ENCODE measurements at places on chromosomes 16 and 17.

DNA sequence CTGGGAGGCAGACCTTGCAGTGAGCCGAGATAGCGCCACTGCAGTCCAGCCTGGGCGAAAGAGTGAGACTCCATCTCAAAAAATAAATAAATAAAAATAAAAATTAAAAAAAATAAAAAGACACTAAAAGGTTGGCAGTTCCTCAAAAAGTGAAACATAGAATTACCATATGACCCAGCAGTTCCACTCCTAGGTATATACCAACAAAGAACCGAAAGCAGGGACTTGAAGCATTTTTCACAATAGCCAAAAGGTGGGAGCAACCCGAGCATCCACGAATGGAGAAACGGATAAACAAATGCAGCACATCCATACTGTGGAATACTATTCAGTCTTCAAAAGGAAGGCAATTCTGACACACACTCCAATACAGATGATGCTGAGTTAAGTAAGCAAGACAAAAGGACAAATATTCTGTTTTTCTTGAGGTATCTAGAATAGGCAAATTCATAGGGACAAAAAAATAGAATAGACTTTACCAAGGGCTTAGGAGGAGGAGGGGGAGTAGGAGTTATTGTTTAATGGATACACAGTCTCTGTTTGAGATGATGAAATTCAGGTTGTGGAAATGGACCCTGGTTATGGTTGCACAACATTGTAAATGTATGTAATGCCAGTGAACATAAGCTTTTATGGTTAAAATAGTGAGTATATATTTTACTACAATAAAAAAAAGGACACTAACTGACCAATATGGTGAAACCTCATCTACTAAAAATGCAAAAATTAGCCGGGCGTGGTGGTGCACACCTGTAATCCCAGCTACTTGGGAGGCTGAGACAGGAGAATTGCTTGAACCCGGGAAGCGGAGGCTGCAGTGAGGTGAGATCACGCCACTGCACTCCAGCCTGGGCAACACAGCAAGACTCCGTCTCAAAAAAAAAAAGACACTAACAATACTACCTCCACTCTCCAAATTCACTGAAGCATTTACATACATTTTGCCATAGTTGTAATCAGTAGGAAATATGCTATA lies 27.0 kb upstream of the SLC35B1 start:
- no peak for DNase-seq

GRCh38 chr17:49497148-49498028 lies 2.3 kb downstream of the NGFR start:
- DNase-seq = peak; percentile 31

- no peak for DNase-seq
Observed at GRCh38 chr16:397736-398332, 835 bp downstream of the NME4 start.

- DNase-seq = no peak
Observed at GRCh38 chr17:10196384-10196895, 2.0 kb downstream of the GAS7 start.

- no peak for DNase-seq
Observed at GRCh38 chr16:85306071-85306792, 194.0 kb upstream of the CIBAR2 start.
